Posterior vena cava (tissue), 2 donors: ENCODE measurements at places on chromosomes 12 and 14. TPM values are rescaled to one million over a fixed set of nuclear protein-coding genes. Genes with fewer than 3 reads are reported as not detected.

GRCh38 chr14:93476305-93476704 lies 45.6 kb downstream of the UNC79 start:
- no peak for DNase-seq

GRCh38 chr12:6113691-6114475 lies 10.6 kb downstream of the VWF start:
- peak; percentile 70 for DNase-seq

GRCh38 chr12:44673811-44674210 lies 202.3 kb downstream of the NELL2 start:
- no peak for DNase-seq

- DNase-seq: no peak
Measured at GRCh38 chr12:44863867-44864266, 12.2 kb downstream of the NELL2 start.

Gene HAL
- total RNA-seq: 1.2 TPM

Gene FKBP11
- total RNA-seq: 34.2 TPM

- DNase-seq: no peak
Measured at GRCh38 chr14:50726372-50727107, 58.4 kb upstream of the SAV1 start.

Gene KCNJ8
- total RNA-seq: 32.0 TPM

Gene TAS2R46
- total RNA-seq: 2.2 TPM

Gene RIMBP2
- 1.7 TPM for total RNA-seq

Gene ADGRD1
- 178 TPM for total RNA-seq

- DNase-seq: no peak
Measured at GRCh38 chr12:111687255-111687654, 1.4 kb downstream of the ACAD10 start.

- DNase-seq: no peak
Measured at GRCh38 chr14:69288011-69288771, 28.2 kb downstream of the GALNT16 start.

GRCh38 chr14:58815161-58815701 lies 177.5 kb downstream of the DACT1 start:
- DNase-seq: no peak

DNA sequence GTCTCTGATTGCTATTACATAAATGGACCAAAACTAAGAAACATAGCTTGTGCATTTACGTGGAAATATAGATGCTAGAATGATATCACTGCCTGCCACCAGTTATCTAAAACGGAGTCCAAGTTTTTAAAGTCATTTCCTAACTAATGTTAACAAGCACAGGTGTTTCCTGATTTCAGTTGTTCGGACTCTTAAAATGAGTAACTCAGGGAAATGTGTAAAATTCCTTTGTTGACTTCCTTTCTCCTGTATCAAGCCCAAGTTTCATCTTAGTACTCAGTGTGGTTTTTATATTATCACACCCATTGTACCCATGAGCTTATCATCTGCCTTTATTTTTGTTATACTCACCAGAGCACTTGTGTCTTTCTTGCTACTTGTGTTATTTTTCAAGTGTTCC lies 13.2 kb upstream of the PRKCH start:
- DNase-seq: no peak

DNA sequence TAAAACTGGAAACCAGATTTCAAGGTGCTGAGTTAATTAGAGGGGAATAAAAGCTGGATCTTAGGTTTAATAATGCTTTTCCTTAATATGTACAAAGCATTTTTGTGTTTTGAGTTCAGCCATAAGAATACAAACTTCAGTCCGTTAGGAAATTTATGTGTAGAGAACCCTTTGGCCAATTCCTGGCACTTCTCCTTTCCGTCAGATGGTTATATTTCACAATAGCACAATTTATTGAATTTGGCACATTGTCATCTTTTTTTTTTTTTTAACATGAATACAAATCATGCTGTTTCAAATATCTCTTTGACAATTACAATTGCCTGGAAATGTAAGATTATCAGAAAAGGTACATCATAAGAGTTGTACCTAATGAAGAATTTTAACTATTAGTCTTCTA lies 56.2 kb upstream of the DDHD1 start:
- DNase-seq: no peak

- no peak for DNase-seq
Measured at GRCh38 chr12:62848418-62848817, 86.5 kb downstream of the PPM1H start.

DNA sequence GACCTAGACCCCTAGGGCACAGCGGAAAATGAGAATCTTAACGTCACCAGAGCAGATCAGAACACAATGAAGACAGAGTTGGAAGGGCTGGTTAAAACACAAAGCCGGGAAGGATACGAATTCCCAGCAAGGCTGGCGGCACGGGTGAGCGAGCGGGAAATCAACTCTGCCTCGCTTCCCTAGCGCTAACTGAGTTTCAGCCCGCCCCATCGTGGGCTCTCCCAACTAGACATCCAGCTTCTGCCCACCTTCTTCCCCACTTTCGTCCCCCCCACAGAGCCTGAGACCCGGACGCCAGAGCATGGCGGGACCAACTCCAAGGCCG lies 377 bp downstream of the CCNT1 start:
- no peak for DNase-seq

- peak; percentile 68 for DNase-seq
Measured at GRCh38 chr14:99677231-99678140, 6.6 kb upstream of the CYP46A1 start.

GRCh38 chr14:22854963-22855724 lies 16.4 kb upstream of the LRP10 start:
- DNase-seq: peak; percentile 28

Gene PARPBP
- 2.4 TPM for total RNA-seq

GRCh38 chr12:126685636-126686035 lies 1581.3 kb upstream of the TMEM132C start:
- DNase-seq: no peak

DNA sequence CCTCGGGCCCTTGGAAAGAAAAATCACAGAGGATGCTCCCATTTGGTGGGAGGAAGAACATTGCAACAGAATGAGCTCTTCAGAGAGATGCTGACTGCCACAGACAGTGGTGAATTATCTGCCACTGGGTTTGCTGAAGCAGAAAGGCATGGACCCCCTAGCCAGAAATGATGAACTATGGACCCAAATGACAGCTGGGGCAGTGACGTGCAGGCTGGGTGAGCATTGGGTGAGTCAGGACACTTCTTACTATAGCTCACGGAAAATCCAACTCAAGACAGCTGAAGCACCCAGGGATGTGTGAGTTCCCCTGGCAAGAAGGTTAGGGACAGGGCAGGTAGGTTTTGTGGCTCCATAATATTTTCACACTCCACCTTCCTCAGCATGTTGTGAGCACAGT lies 993.2 kb downstream of the BCL11B start:
- DNase-seq: no peak

GRCh38 chr12:115918763-115919162 lies 358.7 kb downstream of the MED13L start:
- no peak for DNase-seq

Gene WNT1
- not detected for total RNA-seq

GRCh38 chr14:106094654-106095189 lies 568.3 kb downstream of the TMEM121 start:
- DNase-seq: no peak

Gene PPP4R4
- total RNA-seq: 0.32 TPM

Gene PPP1R1A
- 3.7 TPM for total RNA-seq

Gene ARHGEF25
- total RNA-seq: 78.8 TPM

- no peak for DNase-seq
Measured at GRCh38 chr14:53967606-53968005, 11.0 kb upstream of the BMP4 start.

- peak; percentile 46 for DNase-seq
Measured at GRCh38 chr12:65335021-65335714, 56.7 kb downstream of the MSRB3 start.

Gene CD163
- total RNA-seq: 252 TPM

DNA sequence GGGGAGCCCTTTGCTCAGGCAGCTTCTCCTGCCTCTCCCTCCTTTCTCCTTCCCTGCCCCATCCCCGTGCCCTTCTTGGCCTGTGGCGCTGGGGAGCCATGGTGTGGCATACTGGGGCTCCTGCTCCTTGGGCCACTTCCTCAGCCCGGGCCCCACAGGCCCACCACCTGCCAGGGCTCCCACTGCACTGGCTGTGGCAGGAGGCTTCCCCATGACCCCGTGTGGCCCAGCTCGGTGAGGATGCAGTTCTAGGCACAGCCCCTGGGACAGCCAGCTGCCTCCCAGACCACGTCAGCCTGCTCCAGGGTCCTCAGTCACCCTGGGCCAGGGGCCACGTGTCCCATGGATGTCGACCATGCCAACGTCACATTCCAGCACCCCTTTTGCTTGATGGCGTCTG lies 13.0 kb upstream of the AMN start:
- peak; percentile 43 for DNase-seq

Gene MAP1LC3B2
- total RNA-seq: not detected
